ENCODE measurements at places on chromosomes 4 and X.
A peak's percentile ranks its signal among the peaks of the same experiment; 100 is the strongest.

DNA sequence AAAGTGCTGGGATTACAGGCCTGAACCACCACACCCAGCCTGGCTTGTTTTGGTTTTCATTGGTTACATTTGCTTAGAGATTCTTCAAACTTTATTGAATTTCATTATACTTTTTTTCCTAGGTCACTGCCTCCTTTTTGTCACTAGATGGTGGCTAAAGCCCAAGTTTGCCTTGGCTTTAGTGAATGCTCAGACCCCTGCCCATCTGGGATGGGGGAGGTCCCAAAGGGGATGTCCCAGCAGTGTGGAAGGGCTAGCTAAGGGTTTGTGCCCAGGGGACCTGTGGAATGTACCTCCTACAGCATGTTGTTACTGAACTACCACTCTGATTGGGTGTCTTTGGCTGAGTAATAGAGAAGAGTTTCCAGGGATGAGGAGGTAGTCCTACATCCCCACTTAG is 58.4 kb downstream of the CEP135 start:
- peak; percentile 21 for DNase-seq

DNA sequence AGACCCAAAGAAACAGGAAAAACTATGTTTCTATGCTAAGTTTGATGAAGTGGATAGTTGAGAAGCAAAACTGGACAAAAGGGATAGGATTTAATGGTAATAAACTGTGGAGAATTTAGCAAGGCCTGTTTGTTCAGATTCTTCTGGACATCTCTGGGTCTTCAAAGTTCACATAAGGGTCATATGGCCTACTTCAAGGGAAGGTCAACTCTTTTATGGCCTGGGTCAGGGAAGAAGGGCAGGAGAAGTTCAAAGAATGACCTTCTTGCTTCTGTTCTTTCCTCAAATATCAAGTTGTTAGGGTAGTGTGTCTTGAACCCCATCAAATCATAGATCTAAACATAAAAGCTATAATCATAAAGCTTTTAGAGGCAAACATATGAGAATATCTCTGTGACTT is 102.7 kb downstream of the SOWAHB start:
- no peak for DNase-seq

GRCh38 chr4:132557660-132558059 is 591.4 kb upstream of the PCDH10 start:
- peak; percentile 47 for DNase-seq

DNA sequence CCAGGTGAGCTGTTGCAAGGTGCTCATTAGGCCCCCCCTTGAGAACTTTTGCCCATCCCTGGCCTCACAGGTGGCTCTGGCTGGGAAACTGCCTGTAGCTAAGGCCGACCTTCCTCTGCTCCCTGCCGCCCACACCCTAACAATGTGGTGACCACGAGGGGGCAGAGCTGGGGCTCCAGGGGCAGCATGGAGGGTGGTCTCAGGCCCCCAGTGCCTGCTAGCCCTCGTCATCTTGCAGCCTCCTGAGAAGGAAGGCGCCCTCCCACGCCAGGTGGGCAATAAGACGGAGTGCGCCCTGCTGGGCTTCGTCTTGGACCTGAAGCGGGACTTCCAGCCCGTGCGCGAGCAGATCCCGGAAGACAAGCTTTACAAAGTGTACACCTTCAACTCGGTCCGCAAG is 32.4 kb downstream of the ATP2B3 start:
- DNase-seq, result no peak

DNA sequence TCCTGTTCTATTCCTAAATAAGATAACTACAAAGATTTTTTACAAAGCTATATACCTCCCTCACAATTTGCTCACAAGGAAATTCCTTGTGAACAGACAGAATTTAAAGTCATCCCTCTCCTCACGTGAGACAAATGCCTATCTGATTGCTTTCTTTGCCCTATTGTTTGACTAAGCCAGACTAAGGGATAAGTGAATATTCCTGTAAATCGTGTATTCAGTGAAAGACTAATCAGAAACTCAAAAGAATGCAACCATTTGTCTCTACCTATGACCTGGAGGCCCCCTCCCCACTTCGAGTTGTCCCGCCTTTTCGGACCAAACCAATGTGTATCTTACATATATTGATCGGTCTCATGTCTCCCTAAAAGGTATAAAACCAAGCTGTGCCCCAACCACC is 15.3 kb upstream of the ZBTB33 start:
- peak; percentile 8 for DNase-seq

DNA sequence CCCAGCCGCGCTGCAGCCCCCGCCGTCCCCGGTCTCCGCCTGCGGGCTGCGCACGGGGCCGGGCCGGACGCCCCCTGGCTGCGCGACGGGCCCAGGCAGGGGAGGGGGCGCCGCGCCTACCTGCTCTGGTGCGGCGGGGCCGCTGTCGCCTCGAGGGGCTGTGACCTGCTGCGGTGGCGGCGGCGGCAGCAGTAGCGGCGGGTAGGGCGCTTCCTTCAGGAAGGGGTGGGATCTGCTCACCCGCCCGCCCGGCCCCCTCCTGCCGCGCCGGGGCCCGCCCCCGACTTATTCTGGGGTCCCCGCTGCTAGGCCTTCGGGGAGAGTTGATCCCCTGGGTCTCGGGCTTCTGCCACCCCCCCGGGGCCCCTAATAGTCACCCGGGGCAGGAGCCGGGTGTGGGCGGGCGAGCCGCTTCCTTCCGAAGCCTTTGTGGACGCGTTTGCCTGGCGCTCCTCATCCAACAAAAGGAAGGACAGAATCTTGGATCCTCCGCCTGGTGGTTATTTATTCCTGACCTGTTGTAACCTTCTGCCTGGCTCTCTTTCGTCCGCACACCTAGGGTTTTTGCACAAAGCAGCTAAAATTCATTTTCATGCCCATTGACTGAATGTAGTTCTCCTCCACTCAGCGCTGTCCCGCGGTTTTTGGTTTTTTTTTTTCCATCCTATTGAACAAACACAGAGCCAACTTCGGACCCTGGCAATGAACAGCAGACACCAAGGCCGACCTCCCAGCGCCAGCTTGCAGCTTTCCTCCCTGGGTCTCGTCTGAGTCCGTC is at the start of gene TMEM150C:
TMEM150C (minus strand) TSS at position 203 of the 778 bp plus-strand sequence. CDS start 57,331 bp downstream, outside the sequence.
- peak; percentile 47 for DNase-seq

DNA sequence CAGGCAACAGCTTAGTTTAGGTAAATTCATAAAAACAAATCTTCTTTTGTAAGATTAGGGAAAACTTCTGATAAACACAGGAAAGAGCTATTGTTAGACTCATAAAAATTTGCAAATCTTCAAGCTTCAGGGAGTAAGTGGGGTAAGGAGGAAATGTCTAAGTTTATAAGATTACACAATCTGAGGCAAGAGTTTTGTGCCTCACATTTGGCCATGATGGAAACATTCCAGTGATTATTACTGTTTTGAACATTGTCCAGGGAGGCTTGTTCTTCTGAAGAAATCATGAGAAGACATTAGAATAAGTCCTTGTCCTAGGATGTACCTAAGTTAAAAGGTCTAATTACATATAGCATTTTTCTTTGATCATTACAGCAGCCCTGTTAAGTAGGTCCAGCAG is 72.8 kb downstream of the MAOB start:
- no peak for DNase-seq

DNA sequence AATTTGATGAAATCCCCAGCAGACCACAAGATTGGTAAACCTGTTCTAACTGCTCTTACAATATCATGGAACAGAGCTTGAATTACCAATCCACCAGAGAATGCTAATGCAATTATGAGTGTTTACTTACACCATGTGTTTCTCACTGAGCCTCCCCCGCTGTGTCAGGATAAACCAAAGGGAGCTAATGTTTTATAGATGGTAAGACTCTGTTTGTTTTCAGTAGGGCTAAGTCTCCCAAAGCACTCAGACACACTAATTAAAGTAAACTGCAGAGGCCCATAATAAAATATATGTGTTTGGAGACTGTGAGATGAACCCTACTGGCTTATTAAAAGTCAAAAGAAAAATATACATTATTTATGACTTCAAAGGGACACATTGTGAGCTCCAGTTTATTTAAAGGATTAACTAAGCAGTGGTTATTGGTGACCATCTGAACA is 261.7 kb upstream of the FAM241A start:
- no peak for DNase-seq

DNA sequence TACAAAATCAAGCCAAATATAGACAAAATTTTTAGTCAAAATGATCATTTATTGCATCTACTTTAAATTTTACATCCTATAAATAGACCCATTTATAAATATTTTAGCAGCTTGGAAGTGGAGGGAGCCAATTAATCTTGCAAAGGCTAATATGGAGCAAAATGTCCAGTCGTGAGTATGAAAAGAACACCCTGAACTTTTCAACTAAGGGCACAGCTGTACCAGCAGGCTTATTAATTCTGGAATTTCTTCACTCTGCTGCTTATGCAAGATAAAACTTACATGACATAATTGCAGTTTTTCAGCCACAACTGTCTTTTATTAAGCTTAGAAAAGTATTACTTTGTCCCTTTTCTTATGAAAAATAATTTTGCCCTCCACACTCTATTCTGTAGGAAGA is 22.9 kb upstream of the USP53 start:
- DNase-seq, result no peak
